ENCODE measurements at places on chromosomes 13 and 19.

DNA sequence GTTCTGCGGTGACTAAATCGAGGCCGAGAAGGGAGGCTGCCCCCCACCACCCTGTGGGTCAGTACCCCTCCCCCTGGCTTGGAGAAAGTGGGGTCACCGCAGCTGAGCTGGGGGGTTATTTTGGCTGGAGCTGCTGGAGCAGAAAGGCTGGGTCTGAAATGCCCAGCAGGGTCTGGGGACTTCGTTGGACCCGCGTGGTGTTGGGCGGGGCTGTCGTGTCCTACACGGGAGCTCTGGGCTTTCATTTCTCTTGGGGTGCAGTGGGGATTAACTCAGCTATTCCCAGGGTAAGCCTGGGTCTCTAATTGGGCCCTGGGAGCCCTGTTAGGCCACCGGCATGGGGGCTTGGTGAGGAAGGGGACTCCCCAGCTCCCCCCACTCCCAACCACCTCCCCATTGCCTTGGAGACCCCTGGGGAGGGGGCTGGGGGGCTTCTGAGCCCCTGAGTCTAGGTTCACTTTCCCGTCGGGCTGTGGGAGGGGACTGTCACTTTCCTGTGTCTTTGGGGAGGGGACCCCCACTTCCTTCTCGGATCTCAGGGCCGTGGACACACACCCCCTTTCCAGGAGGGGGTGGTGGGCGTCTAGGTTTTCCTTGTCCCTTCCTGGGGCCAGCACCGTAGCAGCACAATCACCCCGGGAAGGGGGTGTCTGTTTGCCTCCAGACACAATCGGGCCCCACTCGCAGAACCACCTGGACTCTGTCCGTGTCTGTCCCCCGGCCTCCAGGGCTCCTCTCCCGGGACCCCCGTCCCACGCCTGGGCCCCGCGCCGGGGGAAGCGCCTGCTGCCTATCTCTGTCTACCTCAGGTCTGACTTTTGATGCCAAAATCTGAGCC is 10.2 kb upstream of the WDR18 start:
- no peak for DNase-seq

GRCh38 chr13:80552851-80553440 is 212.0 kb upstream of the SPRY2 start:
- DNase-seq: no peak

DNA sequence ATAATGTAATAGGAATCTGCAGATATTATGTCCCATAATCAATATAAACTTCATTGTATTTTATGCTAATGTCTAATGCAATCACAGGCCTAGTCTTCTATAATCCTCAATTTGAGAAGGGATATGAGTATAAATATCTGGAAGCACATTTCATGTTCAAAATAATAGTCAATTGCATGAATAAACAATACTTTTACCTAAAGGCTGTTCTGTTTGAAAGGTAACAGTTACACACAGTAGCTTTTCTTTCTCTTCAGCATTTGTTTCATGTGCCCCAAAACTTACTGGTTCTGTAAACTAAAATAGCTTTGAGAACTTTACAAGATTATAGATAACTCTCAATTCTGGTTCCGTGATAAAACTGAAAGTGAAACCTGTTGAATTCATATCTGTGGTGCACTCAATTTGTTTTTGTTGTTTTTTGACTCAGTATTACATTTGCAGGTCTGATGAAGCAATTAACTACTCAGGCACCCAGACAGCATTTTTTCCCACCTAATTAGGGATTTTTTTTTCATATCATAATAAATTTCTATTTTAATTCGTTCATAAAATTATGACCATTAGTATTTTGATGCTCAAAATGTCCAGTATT is 1193.8 kb downstream of the SLITRK1 start:
- DNase-seq: no peak

- DNase-seq: no peak
These were observed 130.4 kb upstream of the MIR17HG start for GRCh38 chr13:91216928-91217700.

GRCh38 chr19:39817888-39818561 is 15.9 kb downstream of the DYRK1B start:
- DNase-seq: no peak

DNA sequence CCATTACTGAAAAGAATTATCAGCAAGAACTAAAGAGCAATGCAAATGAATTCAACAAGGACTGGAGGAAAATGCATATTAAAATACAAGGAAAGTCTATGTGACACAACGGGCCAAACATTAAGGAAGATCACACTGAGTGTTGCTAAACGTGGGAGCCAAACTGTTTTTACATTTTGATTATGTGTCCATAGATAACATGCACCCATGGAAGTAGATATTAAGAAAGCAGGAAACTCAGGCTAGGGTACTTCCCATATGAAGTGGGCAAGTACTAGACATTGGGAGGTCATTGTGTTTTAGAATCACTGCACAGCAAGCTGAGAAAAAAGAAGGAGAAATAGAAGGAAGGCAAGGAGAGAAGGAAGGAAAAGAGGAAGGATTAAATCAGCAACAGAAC is 161.8 kb downstream of the KCTD12 start:
- no peak for DNase-seq

Measured in stimulated activated CD4-positive, alpha-beta T cell treated with anti-CD3 and anti-CD28 coated beads, Interleukin-1b, Interleukin-23, amount 100 ng/mL, for 4 hours (primary cell).